Right cardiac atrium (tissue), 5 donors: ENCODE measurements at places on chromosomes 3 and 15. TPM values are rescaled to one million over a fixed set of nuclear protein-coding genes. Genes with fewer than 3 reads are reported as not detected.

Gene CEMIP
- 0.23 TPM for polyA plus RNA-seq

DNA sequence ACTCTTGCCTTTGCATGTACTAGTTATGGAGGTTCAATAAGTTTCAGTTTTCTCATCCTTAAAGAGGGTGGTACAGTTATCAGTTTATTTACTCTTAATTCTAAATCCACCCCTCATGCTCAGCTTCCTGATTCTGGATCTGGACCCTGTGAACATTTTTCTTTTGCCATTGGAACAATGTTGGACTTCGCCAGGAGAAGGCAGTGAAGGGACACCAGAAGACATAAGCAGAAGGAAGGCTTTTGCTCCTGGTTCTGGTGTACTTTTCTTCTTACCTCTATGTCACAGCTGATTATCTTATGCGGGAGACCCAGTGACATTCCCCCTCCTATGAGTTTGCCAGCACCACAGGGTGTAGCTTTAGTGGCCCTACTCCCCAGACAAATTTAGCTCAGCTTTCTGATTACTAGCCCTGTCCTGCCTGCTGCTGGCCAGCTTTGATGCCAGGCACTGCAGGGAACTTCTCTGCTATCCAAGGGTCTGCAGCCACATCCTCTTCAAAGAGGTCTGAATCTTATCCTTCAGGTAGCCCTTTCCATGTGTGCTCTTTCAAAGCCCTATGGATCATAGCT lies 466.3 kb upstream of the EPHA3 start:
- no peak for DNase-seq

Gene RAD18
- 1.0 TPM for polyA plus RNA-seq

DNA sequence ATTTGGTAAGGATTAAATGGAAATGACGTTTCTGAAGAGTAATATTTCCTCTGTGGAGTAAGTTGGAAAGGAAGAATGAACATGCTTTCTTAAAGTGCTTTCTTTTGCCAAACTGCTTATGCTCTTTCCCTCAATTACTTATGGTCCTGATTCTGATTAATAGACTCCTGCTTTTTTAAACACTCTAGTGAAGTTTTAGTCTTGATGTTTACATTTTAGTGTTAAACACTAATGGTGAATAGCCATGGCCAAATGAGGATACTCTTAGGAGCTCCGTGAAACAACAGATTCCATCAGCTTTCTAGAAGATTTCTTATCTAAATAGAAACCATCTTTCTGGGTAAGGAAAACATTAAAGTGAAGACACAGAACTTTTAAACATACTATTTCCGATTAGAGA lies 117.6 kb downstream of the P3H2 start:
- no peak for DNase-seq

- no peak for DNase-seq
Measured at GRCh38 chr3:45236964-45237363, 10.9 kb upstream of the TMEM158 start.

DNA sequence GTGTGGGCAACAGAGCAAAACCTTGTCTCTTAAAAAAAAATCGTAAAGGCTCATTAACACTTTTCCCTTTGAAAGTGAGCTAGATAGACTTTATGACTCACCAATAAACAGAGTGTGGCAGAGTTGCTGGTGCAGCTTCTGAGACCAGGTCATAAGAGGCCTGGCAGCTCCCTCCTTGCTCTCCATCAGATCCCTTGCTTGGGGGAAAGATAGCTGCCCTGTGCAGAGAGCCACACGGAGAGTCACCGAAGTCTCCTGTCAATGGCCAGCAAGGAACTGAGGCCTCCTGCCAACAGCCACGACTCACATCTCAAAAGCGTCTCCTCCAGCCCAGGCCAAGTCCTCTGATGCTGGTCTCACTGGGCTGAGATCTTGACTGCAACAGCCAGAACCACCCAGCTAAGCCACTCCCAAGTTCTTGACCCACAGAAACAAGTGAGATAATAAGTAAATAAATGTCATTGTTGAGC lies 8.7 kb upstream of the GP9 start:
- DNase-seq, result peak; percentile 67
